Stimulated activated CD8-positive, alpha-beta memory T cell treated with anti-CD3 and anti-CD28 coated beads, Interleukin-2, amount 100 ng/mL, for 1 hour (primary cell): ENCODE measurements at places on chromosomes 4 and X.

GRCh38 chrX:2266445-2267349 is 234.1 kb downstream of the DHRSX start:
- no peak for DNase-seq

DNA sequence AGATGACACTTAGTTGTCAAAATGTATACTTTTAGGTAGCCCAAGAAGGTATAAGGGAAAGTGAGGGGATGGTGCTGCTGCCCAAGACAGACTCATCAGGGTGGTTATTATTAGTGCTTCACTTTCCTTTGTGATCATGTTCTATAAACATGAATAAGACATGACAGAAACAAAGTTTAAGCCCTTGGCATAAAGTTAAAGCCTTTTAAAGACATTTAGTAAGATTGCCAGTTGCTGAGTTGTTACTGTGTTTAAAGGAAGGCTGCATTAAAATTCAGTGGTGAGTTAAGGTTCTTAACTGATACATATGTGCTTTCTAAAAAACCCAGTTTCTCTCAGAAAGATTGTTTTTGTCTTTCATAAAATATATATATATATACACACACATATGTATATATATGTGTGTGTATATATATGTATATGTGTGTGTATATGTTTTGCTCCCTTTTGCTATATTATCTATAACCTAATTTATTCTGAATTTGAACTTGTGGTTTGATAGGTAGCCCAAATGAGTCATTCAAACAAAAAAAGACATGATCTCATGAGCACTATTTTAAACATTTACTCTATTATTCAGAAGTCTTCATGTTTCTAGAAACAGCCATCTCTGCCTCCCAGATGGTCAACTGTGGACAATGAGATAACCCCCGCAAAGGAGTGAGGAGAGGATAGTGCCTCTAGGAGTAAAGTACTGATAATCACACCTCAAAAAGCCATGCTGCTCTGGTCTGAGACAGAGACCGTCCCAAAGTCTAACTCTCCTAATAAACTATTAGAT is 98.1 kb upstream of the OTUD4 start:
- no peak for DNase-seq

GRCh38 chr4:122772311-122772710 is 39.8 kb downstream of the BBS12 start:
- no peak for DNase-seq

- DNase-seq: no peak
Observed at GRCh38 chr4:67712000-67712625, 11.2 kb upstream of the UBA6 start.

- no peak for DNase-seq
Observed at GRCh38 chrX:46374371-46374770, 170.8 kb downstream of the ZNF674 start.

GRCh38 chr4:99462875-99463464 is 27.8 kb upstream of the ADH7 start:
- peak; percentile 3 for DNase-seq

DNA sequence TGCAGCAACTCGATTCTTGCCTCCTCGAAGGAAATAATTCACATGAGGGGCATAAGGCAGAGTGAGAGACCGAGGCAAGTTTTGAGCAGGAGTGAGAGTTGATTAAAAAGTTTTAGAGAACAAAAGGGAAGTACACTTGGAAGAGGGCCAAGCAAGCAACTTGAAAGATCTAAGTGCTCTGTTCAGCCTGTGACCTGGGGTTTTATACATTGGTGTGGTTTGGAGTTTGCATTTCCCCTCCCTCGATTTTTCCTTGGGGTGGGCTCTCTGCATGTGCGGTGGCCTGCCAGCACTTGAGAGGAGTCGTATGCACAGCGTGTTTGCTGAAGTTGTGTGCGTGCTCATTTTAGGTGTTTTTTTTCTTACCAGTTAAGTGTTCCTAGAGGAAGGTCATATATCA is 356.4 kb downstream of the KLHL4 start:
- no peak for DNase-seq

- DNase-seq: no peak
Observed at GRCh38 chrX:53538781-53539180, 104.6 kb upstream of the HSD17B10 start.

DNA sequence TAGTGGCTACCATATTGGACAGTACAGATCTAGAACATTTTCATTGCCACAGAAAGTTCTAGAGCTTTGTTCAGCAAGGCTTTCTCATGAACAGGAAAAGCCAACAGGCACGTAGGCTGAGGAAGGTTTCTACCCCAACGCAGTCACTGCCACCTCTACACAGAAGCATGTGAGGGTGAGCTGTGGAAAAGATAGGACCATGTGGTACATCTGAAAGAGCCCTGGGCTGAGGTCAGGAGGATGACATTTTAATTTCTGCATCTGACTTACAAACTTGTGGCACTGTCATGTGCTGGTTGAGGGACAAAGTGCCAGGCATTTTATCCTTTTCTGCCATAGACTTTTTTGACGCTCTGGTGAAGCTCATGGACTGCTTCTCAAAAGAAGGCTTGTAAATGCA is 454.2 kb downstream of the BCOR start:
- no peak for DNase-seq

DNA sequence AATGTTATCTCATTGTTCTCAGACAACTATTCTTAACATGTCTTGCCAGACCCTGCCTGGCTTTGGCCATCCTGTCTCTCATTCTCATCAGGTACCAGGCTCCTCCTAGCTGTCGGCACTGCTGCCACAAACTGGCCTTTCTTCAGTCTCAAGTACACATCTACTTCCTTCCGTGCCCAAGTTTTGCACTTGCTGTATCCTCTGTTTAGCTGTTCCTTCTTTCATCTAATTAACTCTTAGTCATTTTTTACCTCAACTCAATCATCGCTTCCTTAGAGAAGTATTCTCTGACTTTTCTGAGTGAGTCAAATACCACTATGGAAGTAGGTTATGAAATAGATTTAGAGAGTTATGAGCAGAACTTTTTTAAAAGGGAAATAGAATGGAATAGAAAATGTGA is 19.7 kb downstream of the CXCL3 start:
- no peak for DNase-seq

- no peak for DNase-seq
Observed at GRCh38 chr4:153809307-153809706, 20.4 kb upstream of the SFRP2 start.

DNA sequence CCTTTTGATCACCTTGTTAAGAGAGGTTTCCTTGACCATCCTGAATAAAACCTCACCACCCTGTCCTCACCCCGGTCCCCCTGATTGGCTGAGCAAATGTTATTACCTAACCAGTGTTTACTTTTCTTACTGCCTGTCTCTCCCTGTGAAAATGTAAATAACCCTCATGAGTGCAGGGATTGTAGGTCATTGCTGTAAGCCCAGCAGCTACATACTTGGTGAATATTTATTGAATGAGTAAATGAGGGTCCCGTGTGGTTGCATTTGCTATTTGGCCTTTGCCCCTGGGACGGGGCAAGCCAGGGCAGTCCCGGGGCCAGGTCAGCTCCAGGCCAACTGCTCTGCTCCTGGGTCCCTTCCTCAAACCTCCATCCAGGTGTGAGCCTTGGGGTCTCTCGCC is 55.5 kb upstream of the CLCN4 start:
- no peak for DNase-seq

- DNase-seq: no peak
Observed at GRCh38 chr4:150960818-150961217, 54.3 kb downstream of the LRBA start.

- DNase-seq: no peak
Observed at GRCh38 chrX:1475881-1476280, 23.2 kb upstream of the ASMTL start.

GRCh38 chrX:128310912-128311311 is 258.7 kb upstream of the ACTRT1 start:
- no peak for DNase-seq

DNA sequence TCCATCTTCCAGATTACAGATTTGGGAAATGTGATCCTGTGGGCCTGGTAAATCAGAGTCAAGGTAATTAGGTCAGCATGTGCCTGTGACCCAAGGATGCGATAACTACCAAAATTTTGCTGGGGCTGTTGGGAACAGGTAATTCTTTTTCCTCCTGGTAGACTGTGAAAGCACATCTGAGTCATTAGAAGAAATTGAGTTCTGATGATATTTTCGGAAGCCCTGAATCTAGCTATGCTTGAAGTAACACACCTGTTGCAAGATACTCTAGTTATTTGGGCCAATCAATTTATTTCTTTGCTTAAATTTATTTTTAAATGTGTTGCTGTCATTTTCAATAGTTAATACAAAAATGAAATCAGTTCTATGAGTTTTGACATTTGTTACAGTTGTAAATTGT is 903.6 kb downstream of the RPA4 start:
- no peak for DNase-seq

- no peak for DNase-seq
Observed at GRCh38 chr4:145819101-145819852, 119.3 kb downstream of the ZNF827 start.

DNA sequence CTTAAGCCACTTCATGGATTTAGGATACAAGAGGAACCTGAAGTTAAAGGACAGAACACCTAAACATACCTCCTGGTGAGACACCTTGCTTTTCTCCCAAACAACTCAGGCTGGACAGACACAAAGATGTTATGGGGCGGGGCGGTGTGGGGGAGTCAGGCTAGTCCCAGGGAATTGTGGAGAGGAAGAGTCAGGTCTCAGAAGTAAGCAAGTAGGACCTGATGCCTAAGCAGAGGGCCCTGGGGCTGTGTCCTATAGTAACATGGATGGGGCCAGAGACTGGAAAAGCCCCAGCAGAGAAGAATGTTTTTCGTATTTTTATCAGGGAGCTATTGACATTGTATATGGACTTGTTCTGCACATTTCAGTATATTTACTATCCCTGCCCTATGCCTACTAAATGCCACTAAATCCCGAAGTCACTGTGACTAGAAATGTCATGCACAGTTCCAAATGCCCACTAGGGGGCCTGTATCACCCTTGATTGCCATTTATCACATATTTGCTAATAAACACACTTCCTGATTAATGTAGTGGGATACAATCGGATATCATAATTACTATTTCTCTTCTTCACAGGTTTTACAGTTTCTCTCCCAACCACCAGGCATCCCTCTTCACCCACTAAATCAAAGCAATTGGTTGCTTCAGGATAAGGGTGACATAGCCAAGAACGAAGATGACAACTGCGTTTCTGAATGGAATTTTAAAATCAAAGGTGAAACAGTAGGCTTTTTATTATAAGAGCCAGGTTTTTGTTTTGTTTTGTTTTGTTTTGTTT is 23.8 kb upstream of the ARHGAP10 start:
- peak; percentile 32 for DNase-seq

GRCh38 chrX:106716463-106716862 is 10.0 kb upstream of the RNF128 start:
- no peak for DNase-seq

GRCh38 chrX:74906417-74906816 is 18.8 kb downstream of the NEXMIF start:
- DNase-seq: no peak

GRCh38 chr4:118282692-118283091 is 70.1 kb downstream of the PRSS12 start:
- DNase-seq: no peak

DNA sequence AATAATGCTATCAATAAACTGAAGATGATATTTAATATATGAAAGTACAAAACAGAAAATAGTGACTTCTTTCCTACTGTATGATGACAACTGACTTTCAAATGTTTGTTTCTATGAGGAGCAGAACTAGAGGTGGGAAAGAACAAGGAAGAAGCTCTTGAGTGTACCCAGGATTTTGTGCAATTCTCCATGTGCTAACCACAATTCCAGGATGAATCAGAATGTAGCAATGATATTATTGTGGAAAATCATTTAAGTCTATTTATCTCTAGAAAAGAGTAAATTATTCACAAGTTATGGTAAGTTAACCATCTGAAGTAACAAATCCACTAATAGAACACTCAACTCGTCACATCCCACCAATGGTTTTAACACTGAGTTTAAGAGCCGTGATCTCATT is 324.1 kb upstream of the EMCN start:
- no peak for DNase-seq

- DNase-seq: no peak
Observed at GRCh38 chr4:47661741-47662140, 176.1 kb downstream of the CORIN start.

DNA sequence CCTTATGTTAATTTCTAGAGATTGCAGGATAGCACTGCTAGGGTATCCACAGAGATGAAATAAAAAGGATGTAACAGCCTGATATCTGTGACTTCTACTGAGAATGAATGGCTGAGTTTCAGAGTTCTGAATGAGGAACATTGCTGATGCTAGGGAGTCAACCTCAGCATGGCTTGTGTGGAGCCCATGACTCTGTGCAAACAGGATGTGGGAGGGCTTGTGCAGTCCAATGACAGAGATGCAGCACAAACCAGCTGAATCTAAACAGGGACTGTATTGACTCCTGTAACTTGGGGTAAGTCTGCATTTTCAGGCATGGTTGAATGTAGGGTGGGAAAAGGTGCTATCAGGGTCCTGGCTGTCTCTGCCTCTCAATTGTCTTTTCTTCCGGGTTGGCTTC is 5.3 kb upstream of the RASL11B start:
- no peak for DNase-seq

DNA sequence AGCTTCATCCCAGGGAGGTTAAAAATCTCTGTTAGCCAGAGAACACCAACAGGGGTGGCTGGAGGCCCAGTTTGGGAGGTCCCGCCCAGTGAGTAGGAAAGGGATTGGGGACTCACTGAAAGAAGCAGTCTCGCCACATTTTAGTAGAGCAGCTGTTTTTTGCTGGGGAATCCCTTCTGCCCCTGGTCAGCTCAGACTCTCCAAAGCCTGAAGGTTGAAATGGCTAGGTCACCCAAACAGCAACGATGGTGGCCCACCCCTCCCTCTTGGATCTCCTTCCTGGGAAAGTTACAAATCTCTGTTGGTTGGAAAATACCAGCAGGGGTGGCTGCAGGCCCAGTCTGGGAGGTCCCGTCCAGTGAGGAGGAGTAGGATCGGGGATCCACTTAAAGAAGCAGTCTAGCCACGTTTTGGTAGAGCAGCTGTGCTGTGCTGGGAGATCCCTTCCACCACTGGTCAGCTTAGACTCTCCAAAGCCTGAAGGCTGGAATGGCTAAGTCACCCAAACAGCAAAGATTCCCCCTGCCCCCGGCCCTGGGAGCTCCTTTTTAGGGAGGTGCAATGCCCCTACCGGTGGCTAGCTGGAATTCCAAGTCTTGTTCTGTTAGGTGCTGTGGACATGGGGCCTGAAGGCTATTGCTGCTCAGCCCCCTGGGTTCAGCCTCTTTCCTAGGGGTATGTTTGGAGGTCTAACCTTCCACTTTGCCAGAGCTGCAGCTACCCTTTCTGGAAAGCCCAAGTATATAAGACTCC is 40.0 kb upstream of the TEX13A start:
- DNase-seq: no peak

- DNase-seq: no peak
Observed at GRCh38 chrX:38799995-38800580, 1.2 kb upstream of the MID1IP1 start.

DNA sequence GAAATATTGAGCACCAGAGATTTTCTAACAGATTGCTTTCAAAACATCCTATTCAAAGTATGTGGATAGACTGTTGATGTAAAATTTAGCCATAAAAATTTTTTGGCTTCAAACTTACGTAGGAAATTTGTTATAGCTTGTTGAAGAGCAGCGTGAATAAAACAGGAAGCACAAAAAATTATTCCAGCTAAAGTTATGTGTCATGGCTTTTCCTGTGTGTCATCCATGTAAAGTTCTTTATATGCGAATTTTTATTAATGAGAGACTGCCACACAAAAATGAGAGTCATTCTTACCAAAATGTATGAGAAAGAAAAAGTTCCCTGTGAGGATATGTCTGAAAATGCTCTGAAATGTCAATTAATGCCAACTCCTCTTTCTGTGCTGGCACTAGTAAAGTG is 19.5 kb downstream of the EPGN start:
- no peak for DNase-seq
